Forelimb muscle (tissue), 1 donor: ENCODE measurements at places on chromosomes 12 and 14.

- DNase-seq: no peak
Measured at GRCh38 chr14:26935733-26936132, 337.9 kb upstream of the NOVA1 start.

- no peak for DNase-seq
Measured at GRCh38 chr14:70392676-70393075, 24.2 kb downstream of the SYNJ2BP start.

DNA sequence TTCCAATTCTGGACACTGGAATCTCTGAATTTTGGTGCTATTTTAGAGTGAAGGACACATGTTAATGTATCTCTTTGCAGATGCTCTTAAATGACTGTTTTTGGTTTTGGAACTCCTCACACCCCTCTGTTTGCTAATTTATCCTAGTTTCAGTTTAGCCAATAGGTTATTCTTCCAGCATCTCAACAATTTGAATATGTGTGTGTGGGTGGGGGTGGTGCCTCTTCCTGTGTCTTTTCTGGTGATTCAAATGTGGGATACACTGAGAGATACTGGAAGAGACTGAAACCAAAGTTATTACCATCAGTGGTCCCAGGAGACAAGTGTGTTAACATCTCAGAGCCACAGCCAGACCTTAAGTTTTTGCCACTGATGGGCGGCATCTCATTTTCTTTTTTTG lies 1317.4 kb upstream of the TMEM132C start:
- no peak for DNase-seq

- no peak for DNase-seq
Measured at GRCh38 chr12:49339464-49339861, 2.5 kb upstream of the C1QL4 start.

DNA sequence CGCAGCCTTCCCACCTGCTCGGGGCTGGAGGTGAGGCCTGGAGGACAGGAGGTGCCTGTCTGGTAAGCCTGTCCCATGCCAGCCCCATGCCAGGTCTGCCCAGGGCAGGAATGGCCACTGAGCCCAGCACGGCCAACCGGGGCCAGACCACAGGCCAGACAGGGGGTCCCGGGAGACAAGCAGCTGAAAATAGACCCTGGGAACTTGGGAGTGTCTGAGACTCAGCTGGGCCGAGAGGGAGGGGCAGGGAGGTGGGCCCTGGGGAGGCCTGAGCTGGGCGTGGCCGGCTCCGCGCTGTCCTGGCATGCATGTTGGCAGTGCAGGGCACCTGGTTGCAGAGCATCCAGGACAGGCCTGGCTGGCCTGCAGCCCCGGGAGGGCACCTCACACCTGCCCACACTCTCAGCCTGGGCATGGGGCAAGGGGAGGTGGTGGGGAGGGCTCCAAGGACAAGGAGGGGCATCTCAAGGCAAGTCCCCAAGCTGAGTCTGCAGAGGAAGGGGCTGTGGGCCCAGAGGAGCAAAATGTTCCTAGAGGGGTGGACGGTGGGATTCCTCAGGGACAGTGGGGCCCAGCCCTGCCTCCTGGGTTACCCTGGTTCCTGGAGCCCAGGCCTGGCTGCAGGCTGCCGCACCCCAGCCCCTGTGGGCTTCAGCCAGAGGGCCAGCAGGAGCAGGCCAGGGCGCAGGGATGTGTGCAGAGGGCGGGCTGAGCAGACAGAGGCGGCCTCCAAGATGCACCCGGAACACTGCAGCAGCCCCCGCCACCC lies 3.2 kb upstream of the CRIP1 start:
- no peak for DNase-seq

- DNase-seq: no peak
Measured at GRCh38 chr12:108340037-108340436, 926 bp upstream of the CMKLR1 start.

- DNase-seq: no peak
Measured at GRCh38 chr14:39113685-39114072, 444 bp upstream of the GEMIN2 start.
